Fibroblast of skin of scalp (primary cell): ENCODE measurements at places on chromosomes 4 and X.

GRCh38 chrX:119690921-119691716 lies 1.8 kb downstream of the SEPTIN6 start:
- peak; percentile 64 for DNase-seq

- DNase-seq, result no peak
These were observed 382.9 kb downstream of the INPP4B start for GRCh38 chr4:142463206-142463605.

- no peak for DNase-seq
These were observed 62.4 kb upstream of the CRMP1 start for GRCh38 chr4:5955201-5955821.

DNA sequence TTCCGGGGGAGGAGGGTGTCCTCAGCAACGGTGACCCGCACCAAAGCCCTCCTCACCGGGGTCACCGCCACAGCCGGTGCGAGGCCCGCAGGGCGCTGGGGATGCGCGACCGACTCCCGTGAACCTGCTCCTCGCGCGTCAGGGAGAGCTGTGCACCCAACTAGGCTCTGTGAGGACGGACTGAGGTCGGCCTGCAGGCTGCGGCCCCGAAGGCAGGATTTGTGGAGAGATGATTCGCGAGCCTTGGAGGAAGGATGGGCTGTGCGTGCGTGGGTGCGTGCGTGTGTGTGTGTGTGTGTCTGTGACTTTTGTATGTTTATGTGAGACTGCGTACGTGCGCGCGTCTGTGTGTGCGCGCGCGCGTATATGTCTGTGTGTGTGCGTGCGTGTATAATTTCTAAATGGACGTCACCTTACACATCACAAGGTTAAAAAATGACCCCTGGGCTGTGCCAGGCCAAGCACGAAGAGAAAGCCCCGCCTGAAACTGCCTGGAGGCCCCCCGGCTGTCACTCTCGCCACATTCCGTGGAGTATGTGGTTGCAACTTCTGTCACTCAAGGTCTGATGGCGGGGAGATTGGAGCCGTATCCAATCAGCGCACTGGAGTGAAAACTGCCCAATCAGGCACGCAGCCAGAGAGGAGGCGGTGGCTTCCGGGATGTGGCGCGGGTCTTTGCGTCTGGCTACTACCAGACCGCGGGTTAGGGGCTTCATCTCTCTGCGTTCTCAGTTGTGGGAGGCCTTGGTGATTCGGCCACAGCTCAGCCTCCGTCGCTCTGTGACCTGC lies at the start of gene ZNF141:
TSS of gene ZNF141 (plus strand) at position 672 of the 789 bp plus-strand sequence. CDS start 170 bp downstream, outside the sequence.
- peak; percentile 98 for DNase-seq

- no peak for DNase-seq
These were observed 21.7 kb downstream of the KIAA0232 start for GRCh38 chr4:6804082-6804752.

- DNase-seq, result no peak
These were observed 1649.9 kb upstream of the IGFBP7 start for GRCh38 chr4:58760100-58760499.

DNA sequence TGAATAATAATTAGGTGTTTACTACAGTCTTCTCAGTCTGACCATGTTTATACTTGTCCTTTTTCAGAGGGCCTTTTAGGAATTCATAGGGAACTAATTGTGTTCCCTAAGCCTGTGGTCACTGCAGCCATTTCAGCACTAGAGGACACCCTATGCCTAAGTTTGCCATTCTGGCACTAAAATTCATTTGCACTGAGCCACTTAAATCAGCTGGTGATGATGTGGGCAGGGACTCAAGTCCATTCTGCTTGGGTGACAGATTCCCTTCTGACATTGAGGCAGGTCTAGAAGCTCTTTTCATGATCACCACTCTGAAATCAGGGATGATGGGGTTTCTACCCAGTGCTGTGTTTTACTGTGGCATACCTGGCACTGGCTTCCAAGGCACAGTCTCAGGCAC lies 1178.9 kb upstream of the DIAPH2 start:
- no peak for DNase-seq

DNA sequence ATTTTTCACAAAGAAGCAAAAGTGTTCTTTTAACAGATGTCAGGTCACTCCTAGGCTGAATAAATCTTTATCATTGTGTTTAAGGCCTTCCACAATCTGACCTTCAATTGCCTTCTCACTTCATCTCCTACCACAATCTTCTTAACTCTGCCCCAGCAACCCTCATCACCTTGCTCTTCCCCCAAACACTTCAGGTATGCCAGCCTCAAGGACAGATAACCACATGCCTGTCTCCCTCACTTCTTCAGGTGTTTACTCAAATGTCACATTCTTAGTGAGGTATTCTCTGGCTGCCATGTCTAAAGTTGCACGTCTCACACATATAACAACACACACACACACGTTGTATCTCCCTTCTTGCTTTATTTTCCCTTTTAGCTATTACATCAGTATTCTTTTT lies 146.5 kb downstream of the ANKRD50 start:
- DNase-seq, result no peak

DNA sequence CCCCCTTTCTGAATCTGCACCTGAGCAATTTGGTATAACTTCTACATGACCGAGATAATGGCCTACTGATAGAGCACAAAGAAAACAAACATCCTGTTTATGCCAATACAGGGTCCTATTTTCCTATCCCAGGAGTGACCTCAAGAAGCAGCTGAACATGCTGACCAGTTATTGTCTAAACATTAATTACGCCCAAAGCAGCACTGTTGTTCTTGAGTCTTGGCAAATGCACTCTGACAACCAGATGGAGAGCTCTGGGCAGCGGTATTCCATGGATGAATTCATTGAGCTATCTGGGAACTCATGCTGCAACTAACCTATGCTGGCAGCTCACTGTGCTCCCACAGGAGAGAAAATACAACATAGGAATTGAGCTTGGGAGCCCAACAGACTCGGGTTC lies 52.6 kb downstream of the PCYT1B start:
- DNase-seq, result no peak

- DNase-seq, result no peak
These were observed 40.8 kb upstream of the STX18 start for GRCh38 chr4:4582653-4583052.

GRCh38 chr4:9808077-9808476 lies 26.6 kb downstream of the DRD5 start:
- DNase-seq, result no peak
